ENCODE measurements at places on chromosomes 1 and 21.

GRCh38 chr1:38114241-38115026 is 67.8 kb upstream of the POU3F1 start:
- DNase-seq, result no peak

DNA sequence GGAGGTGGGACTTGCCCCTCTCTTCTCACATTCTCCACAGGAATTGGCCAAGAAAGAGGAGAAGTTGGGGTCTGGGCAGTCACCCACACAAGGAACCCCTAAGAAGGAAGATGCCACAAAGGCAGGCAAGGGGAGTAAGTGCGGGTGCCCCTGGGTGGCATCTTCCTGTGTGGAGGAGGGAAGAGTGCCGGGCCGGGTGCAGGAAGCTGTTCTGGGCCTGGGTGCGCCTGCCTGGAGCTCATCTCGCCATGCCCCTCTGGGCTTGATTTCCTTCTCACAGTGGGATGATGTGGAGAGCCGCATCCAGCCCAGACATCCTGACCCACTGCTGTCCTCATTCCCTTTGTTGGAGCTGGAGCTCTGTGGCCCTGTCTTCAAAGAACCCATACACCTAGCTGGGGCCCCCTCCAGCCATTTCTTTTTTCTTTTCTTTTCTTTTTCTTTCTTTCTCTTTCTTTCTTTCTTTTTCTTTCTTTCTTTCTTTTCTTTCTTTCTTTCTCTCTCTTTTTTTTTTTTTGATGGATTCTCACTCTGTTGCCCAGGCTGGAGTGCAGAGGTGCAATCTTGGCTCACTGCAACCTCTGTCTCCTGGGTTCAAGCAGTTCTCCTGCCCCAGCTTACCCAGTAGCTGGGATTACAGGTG is 9.3 kb downstream of the LRRC71 start:
- DNase-seq, result no peak

DNA sequence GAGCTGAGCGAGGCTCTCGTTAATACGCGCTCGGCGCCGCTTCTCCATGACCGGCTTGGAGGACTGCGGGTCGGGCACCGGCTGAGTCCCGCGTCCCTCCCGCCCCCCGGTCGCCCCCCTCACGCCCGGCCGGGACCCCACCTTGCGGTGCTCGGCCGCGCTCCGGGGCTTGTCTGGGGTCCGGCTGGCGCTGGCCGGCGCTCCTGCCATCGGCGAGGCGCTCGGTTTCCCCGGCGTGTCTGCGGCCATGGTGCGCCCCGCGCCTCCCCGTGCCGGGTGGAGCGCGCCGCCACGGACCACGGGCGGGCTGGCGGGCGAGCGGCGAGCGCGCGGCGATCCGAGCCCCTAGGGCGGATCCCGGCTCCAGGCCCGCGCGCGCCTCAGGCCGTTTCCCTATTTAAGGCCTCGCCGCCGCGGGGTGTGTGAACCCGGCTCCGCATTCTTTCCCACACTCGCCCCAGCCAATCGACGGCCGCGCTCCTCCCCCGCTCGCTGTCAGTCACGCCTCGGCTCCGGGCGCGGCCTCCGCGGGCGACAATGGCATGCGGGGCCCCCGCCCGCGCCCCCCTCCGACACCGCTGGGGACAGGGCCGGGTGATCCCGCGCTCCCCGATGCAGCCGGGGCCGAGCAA is at the start of gene HES4:
TSS of gene HES4 (minus strand) at position 373 of the 632 bp plus-strand sequence. CDS start at position 249, 124 bp downstream.
- peak; percentile 96 for DNase-seq

GRCh38 chr1:227758366-227758765 is 23.1 kb downstream of the SNAP47 start:
- no peak for DNase-seq

GRCh38 chr1:59045636-59046035 is 251.3 kb upstream of the FGGY start:
- no peak for DNase-seq

- DNase-seq, result peak; percentile 68
Observed at GRCh38 chr1:54291276-54292001, 91.5 kb downstream of the MRPL37 start.

DNA sequence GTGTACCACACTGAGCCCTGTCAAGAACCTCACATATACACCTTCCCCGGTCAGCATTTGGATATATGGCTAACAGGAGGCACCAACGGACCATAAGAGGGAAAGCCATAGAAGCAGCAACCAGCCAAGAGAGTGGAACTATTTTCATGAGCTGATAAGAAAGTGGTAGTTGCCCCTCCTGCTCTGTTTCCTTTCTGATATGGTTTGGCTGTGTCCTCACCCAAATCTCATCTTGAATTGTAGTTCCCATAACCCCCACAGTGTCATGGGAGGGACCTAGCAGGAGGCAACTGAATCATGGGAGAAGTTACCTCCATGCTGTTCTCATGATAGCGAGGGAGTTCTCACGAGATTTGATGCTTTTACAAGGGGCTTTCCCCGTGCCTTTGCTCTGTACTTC is 366.1 kb upstream of the DAB1 start:
- DNase-seq, result no peak

GRCh38 chr1:29052100-29052499 is 71.6 kb downstream of the TMEM200B start:
- no peak for DNase-seq

DNA sequence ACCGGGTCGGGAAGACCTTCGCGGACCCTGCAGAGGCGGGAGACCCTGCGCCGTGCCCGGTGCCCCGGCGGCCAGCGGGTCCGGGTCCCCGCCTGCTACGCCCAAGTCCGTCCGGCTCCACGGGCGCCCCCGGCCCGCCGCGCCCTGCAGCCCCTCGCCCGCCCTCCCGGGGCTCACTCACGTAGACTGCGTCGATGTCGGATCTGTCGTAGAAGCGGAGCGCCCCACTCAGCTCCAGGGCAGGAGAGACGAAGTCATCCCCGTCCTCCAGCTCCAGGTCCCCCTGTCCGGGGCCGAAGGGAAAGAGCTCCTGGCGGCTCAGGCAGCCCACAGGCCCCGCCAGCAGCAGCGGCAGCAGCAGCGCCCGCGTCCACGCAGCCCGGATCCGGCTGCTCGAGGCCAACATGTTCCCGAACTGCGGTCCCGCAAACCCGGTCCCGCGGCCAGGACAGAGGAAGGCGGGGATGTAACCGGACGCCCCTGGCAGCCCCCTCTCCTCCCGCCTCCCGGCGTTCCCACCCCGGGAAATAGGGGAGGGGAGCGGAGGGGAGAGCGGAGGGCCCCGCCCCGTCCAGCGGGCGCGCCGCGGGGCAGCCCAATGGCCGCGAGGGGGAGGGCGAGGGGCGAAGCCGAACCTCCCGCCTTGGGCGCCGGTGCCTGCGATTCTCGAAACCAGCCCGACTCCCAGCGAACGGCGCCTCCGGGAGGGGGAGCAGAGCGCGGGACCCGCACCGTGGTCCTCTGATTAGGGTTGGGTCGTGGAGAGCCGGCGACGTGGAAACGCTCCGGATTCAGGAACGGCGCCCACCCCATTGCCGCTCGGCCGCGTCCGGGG is at the start of gene NID1:
TSS of gene NID1 (minus strand) at position 417 of the 835 bp plus-strand sequence. CDS start at position 406, 11 bp downstream.
- DNase-seq, result no peak

DNA sequence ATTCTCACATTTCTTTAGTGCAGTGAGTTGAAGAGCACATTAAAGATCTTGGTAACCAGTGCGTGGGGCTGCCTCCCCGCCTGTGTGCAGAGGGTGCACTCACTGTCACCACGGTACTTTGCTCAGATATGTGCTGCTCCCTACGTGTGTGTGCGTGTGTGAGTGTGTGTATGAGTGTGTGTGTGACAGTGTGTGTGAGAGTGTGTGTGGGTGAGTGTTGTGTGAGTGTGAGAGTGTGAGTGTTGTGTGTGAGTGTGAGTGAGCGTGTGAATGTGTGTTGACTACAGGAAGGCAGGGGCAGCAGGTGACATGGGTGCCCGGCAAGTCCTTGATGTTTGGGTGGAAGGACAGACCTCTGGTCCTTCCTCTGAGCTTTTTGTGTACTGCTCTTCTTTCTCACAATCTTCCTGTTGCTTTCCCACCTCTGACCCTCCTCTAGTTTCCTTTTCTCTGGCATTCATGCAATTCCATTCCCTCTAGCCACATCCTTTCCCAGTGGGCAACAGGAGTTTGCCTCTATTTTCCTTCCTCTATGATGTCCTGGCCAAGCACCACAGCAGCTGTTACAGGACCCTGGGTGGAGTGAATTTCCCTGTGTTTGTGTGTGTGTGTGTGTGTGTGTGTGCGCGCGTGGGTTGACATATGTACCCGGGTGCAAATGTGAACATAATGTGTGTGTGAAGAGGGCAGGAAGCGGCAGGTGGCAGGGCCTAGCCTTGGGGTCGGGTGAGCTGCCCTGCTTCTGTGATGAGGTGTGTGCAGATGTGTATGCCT is 19.8 kb downstream of the LHX4 start:
- no peak for DNase-seq

DNA sequence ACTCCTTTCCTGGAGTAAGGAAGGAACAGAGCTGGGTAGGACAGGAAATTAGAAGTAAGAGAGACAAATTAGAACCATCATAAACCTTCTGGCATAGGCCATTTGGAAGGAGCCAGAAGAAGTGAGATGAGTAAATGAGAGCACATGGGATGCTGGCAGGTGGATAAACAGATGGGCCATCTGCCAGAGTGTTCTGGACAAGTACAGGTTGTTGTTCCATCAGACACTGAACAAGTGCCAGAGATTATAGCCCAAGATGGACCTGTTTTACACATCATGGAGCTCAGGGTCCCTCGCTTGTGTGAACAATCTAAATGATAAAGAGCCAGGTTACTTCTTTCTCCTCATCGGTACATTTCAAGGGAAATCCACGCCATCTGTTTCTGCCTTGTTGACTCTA is 200.3 kb downstream of the HHIPL2 start:
- no peak for DNase-seq

GRCh38 chr1:211292411-211292810 is 33.2 kb downstream of the RCOR3 start:
- DNase-seq, result no peak

DNA sequence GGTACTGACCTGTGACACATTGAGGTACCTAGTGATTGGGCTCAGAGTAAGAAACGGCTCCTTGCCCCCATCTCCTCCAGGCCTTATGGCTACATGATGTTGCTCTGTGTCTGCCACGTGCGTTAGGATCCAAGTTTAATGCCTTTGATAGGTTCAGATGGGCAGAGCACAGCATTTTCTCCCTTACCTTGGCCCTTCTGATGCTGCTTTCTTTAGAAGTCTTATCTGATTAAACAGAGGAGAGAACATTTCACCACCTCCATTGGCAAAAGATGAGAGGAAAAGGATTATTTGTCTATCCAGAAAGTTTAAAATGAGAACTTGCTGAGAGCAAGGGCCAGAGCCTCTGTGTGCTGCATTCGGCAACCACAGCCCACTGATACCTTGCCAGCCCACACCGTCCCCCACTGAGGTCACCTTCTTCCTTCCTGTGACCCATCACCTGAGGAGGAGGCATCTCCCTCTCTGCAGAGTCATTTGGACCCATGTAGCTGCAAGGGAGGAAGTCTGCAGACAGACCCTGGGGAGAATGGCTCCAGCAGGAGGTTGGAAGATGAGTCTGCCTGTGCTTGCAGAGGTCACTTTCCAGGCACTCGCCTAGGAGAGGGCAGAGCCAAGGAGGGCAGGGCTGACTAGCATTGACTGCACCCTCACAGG is 16.7 kb downstream of the SHISA4 start:
- no peak for DNase-seq

DNA sequence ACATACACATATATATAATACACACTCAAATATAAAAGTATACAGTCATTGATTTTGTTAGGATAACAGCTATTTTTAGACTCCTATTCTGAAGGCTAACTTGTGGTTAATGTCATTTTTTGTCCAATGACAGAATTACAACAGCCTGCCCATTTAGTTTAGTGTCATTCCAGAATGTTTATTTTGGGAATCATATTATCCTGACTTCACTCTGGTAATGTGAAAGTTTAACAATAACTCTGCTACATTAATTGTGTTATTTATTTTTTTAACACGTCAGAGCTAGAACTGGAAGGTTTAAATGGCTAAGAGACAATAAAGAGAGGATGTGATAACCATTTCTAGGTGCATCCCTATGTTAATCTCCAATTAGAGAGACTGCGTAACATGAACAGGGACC is 648.1 kb downstream of the USP25 start:
- DNase-seq, result no peak

GRCh38 chr1:182595641-182596240 is 6.7 kb upstream of the RNASEL start:
- DNase-seq, result no peak

GRCh38 chr1:151005729-151006319 is 878 bp downstream of the MINDY1 start:
- DNase-seq, result no peak

- DNase-seq, result no peak
Observed at GRCh38 chr21:37970548-37970947, 54.3 kb upstream of the KCNJ6 start.

- no peak for DNase-seq
Observed at GRCh38 chr1:200036619-200037270, 9.2 kb downstream of the NR5A2 start.

DNA sequence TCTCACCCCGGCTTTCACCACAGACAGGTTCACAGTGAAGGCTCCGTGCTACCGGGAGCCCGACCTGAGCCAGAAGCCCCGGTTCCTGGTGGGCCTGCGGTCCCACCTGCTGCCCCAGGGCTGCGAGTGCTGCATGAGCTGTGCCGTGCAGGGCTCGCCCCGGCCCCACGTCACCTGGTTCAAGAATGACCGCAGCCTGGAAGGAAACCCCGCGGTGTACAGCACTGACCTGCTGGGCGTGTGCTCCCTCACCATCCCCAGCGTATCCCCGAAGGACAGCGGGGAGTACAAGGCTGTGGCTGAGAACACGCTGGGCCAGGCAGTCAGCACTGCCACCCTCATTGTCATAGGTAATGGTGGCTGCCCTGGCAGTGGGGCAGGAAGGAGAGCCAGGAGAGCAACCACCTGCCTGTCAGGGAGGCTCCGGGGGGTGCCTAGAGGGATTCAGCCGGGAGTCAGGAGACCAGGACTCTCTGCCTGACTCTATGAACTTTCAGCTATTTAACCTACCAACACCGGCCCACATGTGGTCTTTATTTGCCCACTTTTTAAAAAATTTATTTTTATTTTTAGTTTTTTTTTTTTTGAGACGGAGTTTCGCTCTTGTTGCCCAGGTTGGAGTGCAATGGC is 36.4 kb downstream of the IGFN1 start:
- no peak for DNase-seq

GRCh38 chr1:58746757-58747156 is 37.1 kb downstream of the JUN start:
- no peak for DNase-seq

GRCh38 chr1:160330119-160330518 is 12.9 kb downstream of the COPA start:
- DNase-seq, result no peak

Measured in NCI-H510A (cell line).